ENCODE measurements at places on chromosomes 11 and 22. TPM values are rescaled to one million over a fixed set of nuclear protein-coding genes. Genes with fewer than 3 reads are reported as not detected.

DNA sequence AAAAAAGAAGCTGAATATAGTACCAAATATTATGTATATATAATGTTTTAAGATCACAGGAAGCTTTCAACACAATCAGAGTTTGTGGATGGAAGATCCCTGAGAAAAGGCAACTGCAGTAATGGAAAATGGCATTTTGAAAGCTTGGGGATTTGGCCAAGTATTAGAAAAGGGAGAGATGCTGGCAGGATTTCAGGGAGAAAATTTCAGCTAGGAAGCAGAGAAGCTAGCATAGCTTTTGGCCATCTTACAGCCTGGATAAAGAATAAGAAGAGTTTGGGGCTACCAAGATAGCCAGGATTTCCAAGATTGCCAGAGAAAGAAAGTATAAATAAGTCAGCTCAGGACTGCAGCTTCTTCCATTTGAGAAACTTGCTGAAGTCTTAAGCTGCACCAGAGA lies 440.8 kb upstream of the LUZP2 start:
- no peak overlapping the region for H3K27ac ChIP-seq
- H3K4me1 ChIP-seq = no peaks in the 10 kb centered on the region
- no peak overlapping the region for H3K4me3 ChIP-seq
- no peak for DNase-seq
- no peaks in the 10 kb centered on the region for H3K27me3 ChIP-seq
- H3K36me3 ChIP-seq = no peaks in the 10 kb centered on the region

DNA sequence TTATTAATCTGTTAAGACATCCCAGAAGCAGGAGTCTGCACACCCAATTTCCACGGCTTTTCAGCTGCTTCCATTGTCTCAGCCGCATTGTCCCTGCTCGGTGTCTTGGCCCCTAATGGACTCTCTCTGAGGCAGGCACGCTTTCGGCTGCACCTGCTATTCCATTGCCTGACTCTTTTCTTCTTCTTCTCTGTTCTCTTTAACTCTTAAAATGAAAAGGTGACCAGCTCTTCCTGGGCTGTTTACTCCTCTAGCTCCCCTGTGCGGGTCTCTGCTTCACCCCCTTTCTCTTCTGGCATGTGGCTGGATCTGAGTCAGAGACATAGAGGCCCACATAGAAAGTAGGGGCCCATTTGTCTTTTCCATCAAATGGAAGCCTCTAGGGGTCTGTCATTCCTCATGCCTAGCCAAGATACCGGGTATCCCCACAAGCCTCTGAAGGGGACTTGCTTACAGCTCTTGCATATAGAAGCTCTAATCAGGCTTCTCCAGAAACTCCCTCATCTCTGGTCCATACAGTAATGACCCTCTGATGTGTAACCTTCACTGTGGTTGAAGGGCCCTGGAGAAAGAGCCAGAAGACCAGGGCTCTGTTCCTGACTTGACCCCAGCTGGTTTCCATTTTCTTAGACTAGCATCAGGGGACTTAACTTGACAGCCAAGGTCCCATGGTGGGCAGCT lies 243.9 kb downstream of the ST3GAL4 start:
- peak; percentile 68 for DNase-seq
- no peak overlapping the region for H3K4me3 ChIP-seq
- H3K27ac ChIP-seq = no peak overlapping the region
- H3K27me3 ChIP-seq = no peaks in the 10 kb centered on the region
- no peaks in the 10 kb centered on the region for H3K4me1 ChIP-seq
- no peaks in the 10 kb centered on the region for H3K36me3 ChIP-seq

DNA sequence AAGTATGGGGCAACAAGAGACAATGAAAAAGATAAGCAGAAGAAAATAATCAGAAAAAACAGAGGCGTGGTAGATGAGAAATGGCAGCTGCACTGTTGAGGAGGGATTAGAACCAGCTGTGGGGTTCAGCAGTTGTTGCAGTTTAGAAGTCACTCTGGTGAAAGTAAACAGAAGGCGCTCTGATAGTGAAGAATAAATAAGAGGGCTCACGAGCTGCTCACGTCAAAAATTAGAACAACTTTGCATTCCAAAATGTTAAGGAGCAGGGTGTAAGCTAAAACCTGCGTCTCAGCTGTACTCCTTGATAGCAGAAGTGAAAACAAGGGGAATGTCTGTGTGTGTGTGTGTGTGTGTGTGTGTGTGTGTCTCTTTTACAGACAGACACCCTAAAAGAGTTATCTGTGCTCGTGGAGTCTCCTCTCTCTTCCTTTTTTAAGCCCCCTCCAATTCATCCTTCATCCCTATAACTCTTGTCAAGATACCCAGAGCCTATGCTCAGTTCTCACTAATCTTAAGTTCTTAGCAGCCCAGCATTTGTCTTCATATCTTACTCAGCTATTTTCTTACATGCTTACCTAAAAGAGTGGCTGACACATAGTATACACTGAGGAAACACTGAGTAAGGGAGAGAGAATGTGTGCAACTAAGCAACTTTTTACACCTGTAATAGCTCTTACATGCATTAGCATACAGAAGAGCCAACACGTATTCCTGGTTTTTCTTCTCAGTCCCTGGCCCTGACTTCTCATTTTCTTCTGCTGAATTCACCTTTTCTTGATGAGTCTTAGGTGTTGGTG lies 8.9 kb downstream of the TTC17 start:
- H3K27me3 ChIP-seq = no peaks in the 10 kb centered on the region
- DNase-seq = no peak
- H3K27ac ChIP-seq = no peak overlapping the region
- no peaks in the 10 kb centered on the region for H3K4me1 ChIP-seq
- no peaks in the 10 kb centered on the region for H3K36me3 ChIP-seq

- no peaks in the 10 kb centered on the region for H3K36me3 ChIP-seq
- H3K4me1 ChIP-seq = no peaks in the 10 kb centered on the region
- no peak overlapping the region for H3K4me3 ChIP-seq
- H3K27me3 ChIP-seq = no peaks in the 10 kb centered on the region
- H3K27ac ChIP-seq = no peak overlapping the region
Measured at GRCh38 chr11:121904148-121904547, 211.9 kb downstream of the BLID start.

- peak within 1 kb of the TSS; percentile 79 for H3K4me3 ChIP-seq
- H3K27me3 ChIP-seq = no peaks in the 10 kb centered on the region
- DNase-seq = no peak
- H3K4me1 ChIP-seq = peaks cover 37% of the 10 kb centered on the region
Measured at GRCh38 chr11:78417175-78417887, at the start of gene GAB2. GAB2 (minus strand) TSS chr11:78417820; CDS start chr11:78417720, 100 bp downstream.

GRCh38 chr11:121801394-121801748 lies 314.6 kb downstream of the BLID start:
- H3K36me3 ChIP-seq = no peaks in the 10 kb centered on the region
- no peaks in the 10 kb centered on the region for H3K27me3 ChIP-seq
- H3K27ac ChIP-seq = no peak overlapping the region
- no peak for DNase-seq
- no peaks in the 10 kb centered on the region for H3K4me1 ChIP-seq

DNA sequence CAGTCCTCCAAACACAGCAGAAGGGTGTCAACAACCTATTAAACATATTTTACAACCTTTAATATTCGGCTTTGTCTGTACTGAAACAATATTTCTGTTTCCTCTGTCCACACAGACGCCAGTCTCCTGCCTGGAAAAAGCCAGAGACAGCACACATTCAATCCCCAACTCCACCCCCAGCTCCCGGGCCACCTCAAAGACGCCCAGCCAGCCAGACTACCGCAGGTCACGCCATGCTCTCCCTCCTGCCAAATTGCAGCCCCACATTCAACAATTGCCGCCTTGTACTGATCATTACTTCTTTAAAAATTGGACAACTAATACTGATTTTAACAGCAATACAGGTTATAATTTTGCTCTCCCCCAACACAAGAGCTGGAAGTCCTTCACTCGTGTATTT lies 1.2 kb downstream of the SERGEF start:
- no peaks in the 10 kb centered on the region for H3K36me3 ChIP-seq
- DNase-seq = no peak
- no peaks in the 10 kb centered on the region for H3K27me3 ChIP-seq
- peaks cover 12% of the 10 kb centered on the region for H3K4me1 ChIP-seq
- H3K27ac ChIP-seq = no peak overlapping the region

- no peak for DNase-seq
- peaks cover 25% of the 10 kb centered on the region for H3K36me3 ChIP-seq
- H3K4me3 ChIP-seq = no peak overlapping the region
- no peaks in the 10 kb centered on the region for H3K27me3 ChIP-seq
- H3K27ac ChIP-seq = no peak overlapping the region
- H3K4me1 ChIP-seq = peaks cover 17% of the 10 kb centered on the region
Measured at GRCh38 chr11:114442536-114442935, 3.3 kb downstream of the REXO2 start.

GRCh38 chr11:115197433-115197832 lies 306.8 kb downstream of the CADM1 start:
- no peak overlapping the region for H3K27ac ChIP-seq
- no peaks in the 10 kb centered on the region for H3K36me3 ChIP-seq
- no peak overlapping the region for H3K4me3 ChIP-seq
- no peaks in the 10 kb centered on the region for H3K4me1 ChIP-seq
- no peaks in the 10 kb centered on the region for H3K27me3 ChIP-seq
- DNase-seq = no peak

DNA sequence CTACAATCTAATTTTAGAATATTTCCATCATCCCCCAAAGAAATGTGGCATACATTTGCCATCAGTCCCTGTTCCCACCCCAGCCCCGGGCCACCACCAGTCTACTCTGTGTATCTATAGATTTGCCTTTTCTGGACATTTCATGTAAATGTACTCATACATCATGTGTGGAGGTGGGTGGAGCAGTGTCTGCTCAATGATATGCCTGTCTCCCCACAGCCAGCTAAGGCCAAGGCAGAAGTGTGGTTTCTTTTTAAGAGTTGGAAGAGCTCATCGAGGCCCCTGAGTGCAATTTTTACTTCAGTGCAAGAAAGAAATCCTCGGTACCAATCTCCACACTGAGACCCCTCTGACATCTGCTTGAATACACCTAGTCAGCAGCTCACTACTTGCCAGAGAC lies 80.5 kb downstream of the TP53I11 start:
- H3K27ac ChIP-seq = no peak overlapping the region
- H3K27me3 ChIP-seq = no peaks in the 10 kb centered on the region
- no peaks in the 10 kb centered on the region for H3K36me3 ChIP-seq
- H3K4me1 ChIP-seq = peaks cover 5% of the 10 kb centered on the region
- DNase-seq = peak; percentile 75
- no peak overlapping the region for H3K4me3 ChIP-seq

- no peak overlapping the region for H3K4me3 ChIP-seq
- no peaks in the 10 kb centered on the region for H3K27me3 ChIP-seq
- peaks cover 3% of the 10 kb centered on the region for H3K4me1 ChIP-seq
- no peak for DNase-seq
- H3K36me3 ChIP-seq = no peaks in the 10 kb centered on the region
Measured at GRCh38 chr22:49934160-49934890, 15.9 kb downstream of the CRELD2 start.

DNA sequence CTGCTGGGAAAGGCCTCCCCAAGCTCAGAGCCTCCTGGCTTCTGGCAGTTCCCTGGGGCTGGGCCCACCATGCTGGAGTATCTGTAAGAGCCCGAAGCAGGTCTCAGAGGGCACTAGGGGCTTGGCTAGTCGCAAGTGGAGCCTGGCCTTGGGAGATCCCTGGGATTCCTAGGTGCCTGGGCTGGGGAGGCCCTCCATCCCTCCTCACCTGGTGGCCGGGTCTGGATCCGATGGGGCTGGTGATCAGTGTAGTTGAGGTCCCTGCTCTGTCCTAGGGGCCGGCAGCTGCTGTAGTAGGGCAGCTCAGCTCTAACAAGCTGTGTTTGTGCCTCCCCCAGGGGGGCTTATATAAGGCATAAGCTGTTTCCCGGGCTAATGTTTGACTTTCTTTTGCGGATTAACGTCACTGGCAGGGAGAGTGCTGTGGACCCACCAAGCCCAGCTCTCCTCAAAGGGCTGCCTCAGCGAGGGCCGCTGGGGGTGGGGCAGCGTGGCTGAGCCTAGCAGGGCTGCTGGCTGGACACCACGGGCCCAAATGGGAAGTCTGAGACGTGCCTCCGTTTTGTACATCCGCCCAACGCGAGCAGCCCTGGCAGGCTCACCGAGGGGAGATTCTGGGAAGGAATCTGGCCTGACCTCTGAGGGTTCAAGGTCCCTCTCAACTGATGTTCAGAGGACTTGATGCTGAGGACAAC lies at the start of gene SLC22A8:
Gene SLC22A8, minus strand, starts transcription at position 321 of the 695 bp plus-strand sequence. CDS start 883 bp downstream, outside the sequence.
- H3K27ac ChIP-seq = no peak within 1 kb of the TSS
- H3K4me3 ChIP-seq = no peak within 1 kb of the TSS
- peaks cover 9% of the 10 kb centered on the region for H3K27me3 ChIP-seq

GRCh38 chr11:3950996-3951660 lies 95.7 kb downstream of the STIM1 start:
- H3K36me3 ChIP-seq = no peaks in the 10 kb centered on the region
- H3K27ac ChIP-seq = peak overlapping the region; percentile 6
- peak; percentile 62 for DNase-seq
- no peaks in the 10 kb centered on the region for H3K27me3 ChIP-seq
- H3K4me3 ChIP-seq = no peak overlapping the region

- peaks cover 13% of the 10 kb centered on the region for H3K36me3 ChIP-seq
- peak overlapping the region; percentile 99 for H3K27ac ChIP-seq
- no peaks in the 10 kb centered on the region for H3K27me3 ChIP-seq
- H3K4me1 ChIP-seq = peaks cover 79% of the 10 kb centered on the region
- peak overlapping the region; percentile 57 for H3K4me3 ChIP-seq
Measured at GRCh38 chr11:118911880-118912741, 13.6 kb downstream of the BCL9L start.

DNA sequence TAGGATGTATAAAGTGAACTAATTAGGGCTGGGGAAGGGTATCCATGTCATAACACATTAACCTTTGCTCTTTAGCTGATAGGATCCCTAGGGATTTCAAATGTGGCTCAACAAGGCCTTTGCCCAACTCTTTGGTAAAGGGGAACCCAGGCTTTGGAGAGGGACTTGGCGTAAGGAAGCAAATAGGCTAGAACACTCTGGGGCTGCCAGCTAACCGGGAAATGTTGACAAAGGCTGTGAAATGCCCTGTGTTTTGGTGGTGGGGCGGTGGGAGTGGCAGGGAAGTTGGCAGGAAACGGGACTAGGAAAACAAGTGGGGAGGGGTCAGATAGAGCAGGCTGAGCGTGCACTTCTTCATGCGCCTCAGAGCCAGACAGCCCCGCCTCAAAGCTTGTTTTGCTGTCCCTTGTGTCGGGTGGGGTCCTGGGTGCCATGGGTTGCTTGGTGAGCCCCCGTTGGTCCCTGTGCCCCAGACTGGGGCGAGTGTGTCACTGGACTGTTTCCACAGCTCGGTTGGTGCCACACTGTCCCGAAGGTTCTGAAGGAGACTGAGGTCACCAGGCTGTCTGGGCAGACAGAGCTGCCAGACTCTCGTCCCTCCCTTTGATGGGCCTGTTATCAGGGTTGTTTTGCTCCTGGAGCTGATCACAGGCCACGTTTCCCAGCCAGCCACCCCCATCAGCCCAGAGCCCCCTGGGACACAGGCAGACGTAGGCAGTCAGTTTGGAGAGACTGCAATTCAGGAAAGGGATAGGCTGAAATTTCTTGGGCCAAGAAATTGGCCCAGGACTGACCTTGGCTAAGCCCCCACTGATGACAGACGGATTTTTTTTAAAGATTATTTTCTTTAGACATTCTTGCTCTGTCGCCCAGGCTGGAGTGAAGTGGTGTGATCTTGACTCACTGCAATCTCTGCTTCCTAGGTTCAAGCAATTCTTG lies 19.6 kb downstream of the KCTD21 start:
- DNase-seq = peak; percentile 88
- no peaks in the 10 kb centered on the region for H3K27me3 ChIP-seq
- peak overlapping the region; percentile 100 for H3K27ac ChIP-seq
- peak overlapping the region; percentile 32 for H3K4me3 ChIP-seq

The P2RY2 gene
- total RNA-seq = 0.36 TPM

The TMEM86A gene
- total RNA-seq = 4.1 TPM

The BTG4 gene
- total RNA-seq = not detected

The ARAP1 gene
- total RNA-seq = 95.2 TPM

The APOA4 gene
- not detected for total RNA-seq

The APOA5 gene
- not detected for total RNA-seq

The HBD gene
- total RNA-seq = not detected

Measured in osteoblast (primary cell).